ENCODE measurements at places on chromosomes 2 and 18.
A peak's percentile ranks its signal among the peaks of the same experiment; 100 is the strongest.

GRCh38 chr2:27051902-27052645 is 606 bp downstream of the AGBL5 start:
- no peak for DNase-seq

- DNase-seq = peak; percentile 22
Measured at GRCh38 chr2:200188876-200189275, 117.6 kb upstream of the SPATS2L start.

- DNase-seq = no peak
Measured at GRCh38 chr2:168253379-168253778, 6.0 kb upstream of the STK39 start.

DNA sequence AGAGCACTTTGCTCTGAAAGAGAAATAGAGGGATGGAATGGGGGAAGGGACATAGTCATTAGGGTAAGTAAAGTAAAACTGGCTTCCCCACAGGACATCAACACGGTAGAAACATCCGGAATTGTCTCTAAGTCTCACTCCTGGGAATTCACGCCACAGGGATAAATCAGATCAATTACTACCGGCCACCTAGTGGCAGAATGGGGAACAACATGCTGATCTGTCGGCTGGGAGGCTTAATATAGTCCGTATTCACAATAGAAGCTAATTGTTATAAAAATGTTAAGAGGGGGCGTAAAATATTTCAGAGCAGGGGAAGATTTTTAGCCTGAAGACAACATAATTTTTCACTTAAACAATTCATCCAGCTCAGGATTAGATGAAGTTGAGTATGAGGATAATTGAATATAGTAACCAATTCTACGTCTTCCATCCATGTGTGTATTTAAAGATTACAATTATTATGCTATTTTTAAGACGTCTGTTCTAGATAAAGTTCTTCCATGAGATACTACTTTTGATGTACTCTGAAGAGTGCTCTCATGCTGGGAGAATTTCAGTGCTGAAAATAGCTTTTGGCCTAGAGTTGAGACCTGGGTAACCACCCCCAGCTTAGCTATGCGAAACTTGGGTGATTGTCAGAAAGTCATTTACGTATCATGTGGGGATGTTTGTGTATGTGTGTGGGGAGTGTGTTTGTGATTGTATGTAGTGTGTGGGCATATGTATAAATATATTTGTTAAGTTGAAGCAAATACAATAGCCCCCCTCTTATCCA is 65.7 kb downstream of the LRRTM1 start:
- peak; percentile 53 for DNase-seq

GRCh38 chr18:44709307-44710126 is 28.8 kb downstream of the SETBP1 start:
- DNase-seq = no peak

- peak; percentile 47 for DNase-seq
Measured at GRCh38 chr18:36155851-36156757, 26.4 kb downstream of the ELP2 start.

GRCh38 chr2:138919120-138919747 is 139.0 kb upstream of the NXPH2 start:
- no peak for DNase-seq

GRCh38 chr2:180938451-180938850 is 42.0 kb upstream of the UBE2E3 start:
- DNase-seq = peak; percentile 27

- DNase-seq = no peak
Measured at GRCh38 chr2:29013057-29013780, 32.1 kb downstream of the TOGARAM2 start.

DNA sequence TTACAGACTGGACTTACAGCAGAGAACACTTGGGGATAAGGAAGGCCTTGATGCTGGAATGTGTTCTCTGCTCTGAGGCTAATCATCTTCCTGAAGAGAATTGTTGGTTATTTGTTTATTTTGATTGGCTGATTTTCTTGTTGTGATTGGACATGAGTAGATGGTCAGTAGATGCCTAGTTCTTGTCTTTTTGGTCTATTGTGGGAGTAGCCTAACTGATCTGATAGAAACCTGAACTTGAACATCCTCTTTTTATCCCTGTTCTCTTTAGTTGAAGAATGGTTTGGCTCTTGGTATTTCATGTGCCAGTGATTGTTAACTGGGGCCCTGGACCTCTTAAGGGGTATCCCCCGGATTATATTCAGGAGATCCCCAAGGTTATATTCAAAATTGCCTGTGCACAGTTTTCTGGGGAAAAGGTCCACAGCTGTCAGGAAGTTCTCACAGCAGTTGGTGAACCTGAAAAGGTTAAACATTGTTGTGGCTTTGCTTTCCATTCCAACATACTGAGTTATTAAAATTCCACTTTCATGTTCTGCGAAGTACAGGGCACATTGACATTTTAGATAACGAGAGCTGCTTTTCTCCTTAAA is 13.6 kb downstream of the TWSG1 start:
- DNase-seq = peak; percentile 47

DNA sequence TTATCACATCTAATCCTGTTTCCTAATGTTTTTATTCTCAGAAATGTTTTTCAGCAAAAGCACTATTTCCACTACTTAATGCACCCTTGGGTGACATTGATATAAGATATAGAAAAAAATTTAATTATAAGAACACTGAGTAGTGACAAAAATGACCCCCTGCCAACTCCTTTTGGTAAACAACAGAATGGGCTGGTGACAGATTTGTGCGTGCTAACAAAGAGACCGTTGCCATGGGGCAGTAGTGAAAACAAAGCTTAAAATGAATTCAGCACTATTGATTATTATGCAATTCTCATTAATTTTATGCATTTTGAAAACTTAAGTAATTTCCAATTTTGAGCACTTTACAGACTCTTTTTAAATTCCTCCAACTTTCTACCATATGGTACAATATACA is 33.1 kb downstream of the RDH14 start:
- no peak for DNase-seq

- DNase-seq = peak; percentile 51
Measured at GRCh38 chr18:37322492-37323035, 243.0 kb downstream of the CELF4 start.

GRCh38 chr2:97718051-97718882 is 4.9 kb downstream of the ZAP70 start:
- DNase-seq = no peak

- peak; percentile 69 for DNase-seq
Measured at GRCh38 chr2:228688007-228688645, 506.6 kb upstream of the SPHKAP start.

DNA sequence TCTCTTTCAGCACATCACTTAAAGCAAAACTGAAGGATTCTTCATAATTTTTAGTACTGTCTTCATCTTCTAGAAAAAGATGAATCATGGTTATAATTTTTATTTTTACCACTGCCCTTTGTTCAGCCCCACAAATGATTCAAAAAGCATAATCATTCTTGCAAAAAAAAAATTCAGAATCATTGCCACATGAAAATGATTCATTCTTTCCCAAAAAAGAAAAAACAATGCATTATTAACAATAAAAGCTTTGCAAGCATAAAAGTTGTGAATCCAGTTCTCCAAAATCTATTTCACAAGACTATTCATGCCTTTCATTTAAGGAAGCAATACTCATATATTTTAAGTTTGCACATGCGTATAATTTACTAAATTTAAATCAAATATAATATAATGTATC is 204.8 kb downstream of the RBM43 start:
- DNase-seq = peak; percentile 59

- peak; percentile 53 for DNase-seq
Measured at GRCh38 chr2:123513351-123513750, 511.7 kb upstream of the CNTNAP5 start.

DNA sequence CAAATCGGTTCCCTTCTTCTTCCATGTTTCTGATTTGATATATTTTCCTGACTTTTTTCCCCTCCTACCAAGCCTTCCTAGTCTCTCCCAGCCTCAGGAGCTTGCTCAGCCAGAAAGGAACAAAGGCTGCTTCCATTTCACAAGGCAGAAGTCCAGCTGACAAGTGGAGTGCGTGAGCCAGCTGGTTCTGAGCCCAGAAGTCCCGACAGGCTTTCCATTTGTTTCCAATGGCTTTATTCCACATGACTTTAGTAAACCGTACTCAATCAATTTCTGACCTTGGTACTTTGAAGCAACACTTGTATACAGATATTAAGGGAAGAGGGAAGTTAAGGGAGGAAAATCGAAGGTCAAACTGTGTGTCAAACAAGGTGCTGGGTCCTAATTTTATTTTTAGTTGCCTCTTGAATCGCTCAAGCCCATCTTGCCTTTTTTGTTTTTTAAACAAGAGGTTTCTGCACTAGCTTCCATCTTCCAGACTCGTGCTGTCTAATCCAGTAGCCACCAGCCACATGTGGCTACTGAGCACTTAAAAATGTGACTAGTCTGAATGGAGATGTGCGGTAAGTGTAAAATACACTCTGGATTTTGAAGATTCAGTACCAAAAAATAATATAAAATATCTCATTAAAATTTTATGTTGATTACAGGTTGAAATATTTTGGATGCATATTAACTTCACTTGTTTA is 36.2 kb downstream of the WIPF1 start:
- DNase-seq = no peak

DNA sequence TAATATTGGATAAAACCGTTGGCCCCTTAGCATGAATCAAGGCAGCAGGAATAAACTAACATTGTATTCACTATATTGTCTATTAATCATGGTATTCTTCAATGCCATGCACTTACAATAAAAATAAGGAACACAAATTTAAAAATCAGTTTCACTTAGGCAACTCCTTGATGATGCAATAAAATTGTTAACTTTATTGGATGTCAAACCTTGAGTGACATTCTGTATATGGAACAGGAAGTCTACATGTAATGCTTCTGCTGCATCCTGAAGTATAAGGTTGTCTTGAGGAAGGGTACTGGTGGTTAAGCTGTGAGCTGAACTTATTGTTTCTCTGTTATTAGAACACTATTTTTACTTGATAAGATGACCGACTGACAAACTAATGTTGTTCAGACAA is 605.5 kb downstream of the SATB2 start:
- no peak for DNase-seq

- DNase-seq = peak; percentile 93
Measured at GRCh38 chr2:43592443-43592842, 3.4 kb downstream of the THADA start.

- no peak for DNase-seq
Measured at GRCh38 chr18:33873112-33873511, 295.1 kb downstream of the ASXL3 start.

GRCh38 chr2:45705233-45705632 is 53.8 kb downstream of the PRKCE start:
- DNase-seq = no peak

DNA sequence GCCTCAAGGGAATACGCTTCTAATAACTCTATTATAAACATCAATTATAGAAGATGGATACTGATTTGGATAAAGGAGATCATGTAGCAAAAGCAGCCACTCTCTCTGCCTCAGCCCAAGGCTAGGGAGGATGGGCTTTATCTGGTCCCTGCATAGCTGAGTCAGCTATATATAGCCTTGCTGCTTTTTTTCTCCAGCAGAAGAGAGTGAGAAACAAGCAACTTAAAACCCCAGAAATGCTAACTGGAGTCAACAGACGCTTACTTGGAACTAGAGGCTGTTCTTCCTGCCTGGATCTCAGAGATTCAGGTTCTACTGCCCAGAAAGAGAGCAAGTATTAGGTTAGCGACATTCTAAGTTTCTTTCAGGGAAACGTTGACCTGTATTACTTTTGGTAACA is 426.7 kb upstream of the KLHL29 start:
- DNase-seq = no peak

GRCh38 chr2:96264656-96265348 is 995 bp downstream of the TMEM127 start:
- DNase-seq = peak; percentile 36

DNA sequence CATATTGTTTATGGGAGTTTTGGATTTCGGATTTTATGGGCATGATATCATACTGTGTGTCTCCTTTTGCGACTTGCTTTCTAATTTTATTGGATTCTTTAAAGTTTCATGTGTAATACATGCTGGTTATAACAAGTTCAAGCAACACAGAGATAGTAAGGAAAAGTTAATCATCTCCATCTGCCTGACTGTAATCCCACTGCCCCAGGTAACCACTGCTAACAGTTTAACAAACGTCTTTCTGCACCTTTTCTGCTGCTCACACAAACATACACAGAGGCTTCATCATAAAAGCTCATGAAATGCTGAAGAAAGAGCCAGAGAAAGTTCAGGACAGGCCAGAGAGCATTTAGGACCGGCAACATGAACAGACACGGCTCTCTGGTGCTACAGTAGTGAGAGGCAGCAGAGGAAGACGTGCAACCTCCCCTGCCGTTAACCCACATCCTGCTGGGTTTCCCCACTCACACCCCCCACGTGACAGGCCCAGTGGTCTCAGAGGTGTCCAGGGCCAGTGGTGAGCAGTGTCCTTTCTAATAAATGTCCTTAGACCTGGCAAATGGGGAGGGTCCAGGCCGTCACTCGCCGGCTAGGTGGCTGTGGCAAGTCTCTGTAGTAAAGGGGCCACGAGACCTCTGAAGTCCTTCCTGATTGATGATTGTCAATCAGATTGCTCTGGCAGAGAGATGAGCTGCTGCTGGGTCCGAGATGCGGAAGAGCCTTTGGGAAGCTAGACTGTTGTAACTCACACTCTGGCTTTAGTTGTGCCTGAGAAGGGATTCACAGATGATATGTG is 43.0 kb upstream of the SLC1A4 start:
- peak; percentile 30 for DNase-seq

DNA sequence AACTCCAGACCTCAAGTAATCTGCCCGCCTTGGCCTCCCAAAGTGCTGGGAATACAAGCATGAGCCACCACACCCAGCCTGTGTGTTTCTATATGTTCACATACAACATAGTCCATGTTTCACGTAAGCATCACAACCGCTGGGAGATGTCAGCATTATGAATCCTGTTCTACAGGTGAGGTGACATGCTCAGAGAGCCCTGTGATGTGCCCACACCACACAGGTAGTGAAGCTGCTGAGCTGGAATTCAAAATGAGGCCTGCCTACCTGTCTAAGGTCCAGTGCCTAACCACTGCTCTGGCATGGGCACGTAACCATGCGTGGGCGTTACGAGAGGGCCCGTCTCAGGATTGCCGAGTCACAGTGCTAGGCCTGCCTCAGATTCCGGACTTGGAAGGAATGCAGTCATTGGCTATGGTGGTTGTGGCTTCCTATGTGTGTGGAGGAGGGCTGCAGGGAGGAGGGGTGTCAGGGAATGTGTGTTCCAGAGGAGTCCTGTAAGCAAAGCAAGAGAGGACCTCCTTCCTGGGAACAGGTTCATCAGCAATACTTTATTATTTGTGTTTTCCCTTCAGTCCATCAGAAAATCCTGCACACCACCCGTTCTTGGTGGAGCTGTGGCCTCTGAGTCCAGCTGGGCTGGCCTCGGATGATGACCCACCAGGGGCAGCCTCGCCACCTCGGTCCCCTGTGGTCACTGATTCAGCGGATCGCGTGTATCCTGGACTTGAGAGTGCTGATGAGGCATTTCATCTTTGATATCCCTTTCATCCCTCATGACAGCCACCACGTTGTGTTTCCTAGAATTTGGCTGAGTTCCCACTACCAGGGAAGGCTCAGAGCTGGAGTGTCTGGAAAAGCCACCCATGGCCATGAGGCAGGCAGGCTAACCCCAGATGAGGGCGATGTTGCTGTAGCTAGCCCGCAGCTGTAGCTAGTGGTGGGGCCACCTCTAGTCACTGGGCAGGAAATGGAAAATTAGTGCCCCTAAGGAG is 31.1 kb downstream of the HK2 start:
- DNase-seq = peak; percentile 63

All from fibroblast of skin of right biceps (primary cell).